Left hindlimb (tissue), 1 donor: ENCODE measurements at places on chromosomes 2 and 18.

- DNase-seq, result no peak
Observed at GRCh38 chr18:76348267-76349066, 146.6 kb downstream of the ZNF516 start.

- DNase-seq, result no peak
Observed at GRCh38 chr2:146124741-146125140, 1604.8 kb upstream of the ZEB2 start.

DNA sequence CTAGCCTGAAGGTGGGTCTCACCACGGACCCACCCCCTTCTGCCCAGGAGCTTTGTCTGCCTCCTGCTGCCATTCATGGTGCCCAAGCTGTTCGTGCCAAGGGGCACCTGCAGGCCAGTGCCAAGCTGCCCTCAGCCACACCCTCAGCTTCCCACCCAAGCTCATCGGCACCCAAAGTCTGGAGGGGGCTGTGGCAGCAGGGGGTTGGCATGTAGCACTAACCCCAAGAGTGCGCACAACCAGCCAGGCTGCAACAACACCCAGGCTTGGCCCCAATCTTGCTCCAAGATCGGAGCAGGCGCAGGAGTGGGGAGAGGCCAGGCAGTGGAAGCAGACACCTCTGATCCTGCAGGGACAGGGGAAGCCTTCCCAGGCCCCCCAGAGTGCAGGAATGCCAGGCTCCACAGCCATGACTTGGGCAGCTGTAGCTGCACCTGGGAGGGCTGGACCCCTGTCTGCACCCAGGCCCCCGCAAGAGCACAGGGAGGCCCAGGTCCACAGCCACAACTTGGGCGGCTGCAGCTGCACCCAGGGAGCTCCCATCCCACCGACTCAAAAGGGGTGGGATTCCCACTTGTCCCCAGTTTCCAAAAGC lies 89.9 kb downstream of the ATAD2B start:
- DNase-seq, result no peak

DNA sequence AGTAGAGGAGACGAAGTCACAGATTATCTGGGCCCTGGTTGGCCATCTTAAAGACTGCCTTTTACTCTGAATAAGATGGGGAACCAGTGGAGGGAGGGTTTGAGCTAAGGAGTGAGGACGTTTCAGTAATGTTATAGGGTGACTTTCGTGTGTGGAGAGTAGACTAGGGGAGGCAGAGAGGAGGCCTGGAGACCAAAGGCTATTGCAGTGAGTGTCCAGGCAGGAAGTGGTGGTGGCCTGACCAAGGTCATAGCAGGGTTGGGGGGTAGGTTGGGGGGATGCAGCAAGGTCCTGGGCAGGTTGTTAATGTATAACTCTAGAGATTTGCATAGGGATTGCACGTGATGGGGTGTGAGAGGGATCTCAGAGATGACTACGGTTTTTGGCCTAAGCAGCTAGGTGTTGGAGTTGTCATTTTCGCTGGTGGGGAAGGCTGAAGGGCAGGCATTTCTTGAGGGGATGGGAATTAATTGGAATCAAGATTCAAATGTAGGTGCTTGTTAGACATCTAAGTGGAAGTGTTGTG lies 4.9 kb downstream of the CEP192 start:
- DNase-seq, result no peak

DNA sequence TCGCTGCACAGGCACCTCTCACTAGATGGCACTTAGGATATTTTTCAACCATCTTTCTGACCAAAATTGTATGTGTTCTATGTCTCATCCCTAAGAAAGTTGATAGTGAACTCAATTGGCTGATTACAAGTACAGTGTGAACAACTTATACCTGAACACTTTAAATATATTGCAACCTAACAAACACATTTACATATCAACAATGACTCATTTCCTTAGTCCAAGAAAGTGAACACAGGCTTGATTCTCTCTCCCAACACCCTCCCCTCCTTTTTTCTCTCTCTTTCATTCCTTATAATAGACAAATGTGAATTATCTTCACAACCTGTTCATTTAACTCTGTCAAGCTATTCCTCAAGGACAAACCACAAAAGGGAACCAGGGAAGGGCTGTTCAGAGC lies 192.0 kb downstream of the SLC8A1 start:
- no peak for DNase-seq

DNA sequence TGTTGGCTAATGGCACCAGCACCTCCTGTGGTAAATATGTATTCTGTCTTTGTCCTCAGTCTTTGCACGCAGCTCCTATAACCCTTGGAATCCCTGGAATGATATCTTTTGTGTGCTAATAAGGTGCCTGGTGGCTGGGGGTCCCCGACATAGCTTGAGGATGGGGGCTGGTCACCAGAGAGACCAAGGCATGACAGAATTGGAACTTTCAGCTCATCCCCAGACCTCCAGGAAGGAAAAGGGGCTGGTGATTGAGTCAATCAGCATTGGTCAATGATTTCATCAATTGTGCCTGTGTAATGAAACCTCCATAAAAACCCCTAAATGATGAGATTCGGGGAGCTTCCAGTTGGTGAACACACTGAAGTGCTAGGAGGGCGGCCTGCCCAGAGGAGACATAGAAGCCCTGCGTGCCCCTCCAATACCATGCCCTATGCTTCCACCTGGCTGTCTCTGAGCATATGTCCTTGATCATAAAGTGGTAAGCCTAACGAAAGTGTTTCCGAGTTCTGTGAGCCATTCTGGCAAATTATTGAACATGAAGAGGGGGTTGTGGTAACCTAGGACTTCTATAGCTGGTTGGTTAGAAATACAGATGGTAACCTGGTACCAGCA lies 26.6 kb upstream of the KCMF1 start:
- no peak for DNase-seq

GRCh38 chr2:155703917-155704316 lies 628.6 kb downstream of the NR4A2 start:
- no peak for DNase-seq

DNA sequence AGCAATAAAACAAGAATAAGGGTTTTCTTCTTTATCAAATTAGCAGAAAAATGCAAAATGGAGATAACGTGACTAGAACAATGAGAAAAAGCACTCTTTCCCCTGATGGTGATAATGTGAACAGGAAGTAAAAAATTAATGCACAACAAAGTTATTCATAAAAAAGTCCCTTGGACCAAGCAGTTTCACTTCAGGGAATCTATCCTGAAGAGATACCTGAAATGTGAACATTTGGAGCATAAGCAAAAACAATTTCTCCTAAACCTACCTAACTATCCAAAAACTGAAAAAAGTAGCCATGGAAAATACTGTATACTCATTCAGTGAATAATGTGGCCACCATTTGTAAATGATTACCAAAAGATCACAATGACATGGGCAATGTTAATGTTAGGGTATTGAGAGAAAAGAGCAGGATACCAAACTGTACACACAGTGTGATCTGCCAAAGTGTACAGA lies 48.7 kb downstream of the TRIP12 start:
- no peak for DNase-seq

GRCh38 chr2:58727981-58728656 lies 487.0 kb upstream of the FANCL start:
- no peak for DNase-seq

DNA sequence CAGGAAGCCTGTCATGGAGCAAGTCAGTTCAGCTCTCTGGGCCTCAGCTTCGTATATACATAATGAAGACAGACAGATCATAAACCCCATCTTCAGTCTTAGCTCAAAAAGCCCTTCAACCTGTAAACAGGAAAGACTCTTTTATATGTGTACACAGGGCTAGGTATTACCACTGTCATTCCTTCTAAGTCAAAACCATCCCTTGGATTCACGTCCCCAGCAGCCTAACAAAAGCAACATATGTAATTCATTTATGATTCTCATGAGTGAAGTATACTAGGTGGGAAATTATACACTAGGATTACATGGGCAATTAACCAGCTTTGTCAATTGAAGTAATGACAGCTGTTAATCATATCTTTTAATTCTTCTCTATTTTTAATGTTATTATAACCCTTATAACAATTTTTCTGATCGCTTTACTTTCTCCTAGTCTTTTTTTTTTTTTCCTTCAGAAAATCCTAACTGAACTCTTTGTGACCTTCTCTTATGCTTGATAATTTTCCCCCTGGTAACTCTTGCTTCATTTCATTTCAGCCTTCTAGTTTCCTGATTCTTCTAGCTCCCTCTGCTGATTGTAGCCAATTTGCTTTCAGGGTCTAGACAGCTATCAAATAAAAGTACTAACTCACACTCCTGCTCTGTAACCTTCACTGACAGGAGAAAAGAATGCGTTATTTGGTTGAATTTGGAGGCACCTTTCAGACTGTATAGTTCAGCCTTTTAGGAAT lies 99.7 kb downstream of the RBM43 start:
- DNase-seq, result no peak

DNA sequence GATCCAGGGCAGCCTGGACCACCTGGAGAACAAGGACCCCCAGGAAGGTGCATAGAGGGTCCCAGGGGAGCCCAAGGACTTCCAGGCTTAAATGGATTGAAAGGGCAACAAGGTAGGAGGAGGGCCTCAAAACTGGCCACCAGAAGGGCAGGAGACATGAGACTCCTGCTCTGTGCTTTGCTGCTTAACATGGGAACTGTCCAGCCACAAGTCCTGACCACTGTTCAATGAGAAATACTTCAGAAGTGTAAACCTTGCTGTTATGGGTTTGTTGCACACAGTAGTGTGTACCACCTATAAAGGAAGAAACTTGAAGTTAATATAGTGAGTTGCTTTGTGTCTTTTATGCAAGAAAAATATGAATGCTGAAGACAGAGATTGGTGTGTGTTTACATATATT lies 44.2 kb upstream of the MFF start:
- DNase-seq, result no peak

GRCh38 chr2:135913727-135914365 lies 37.6 kb upstream of the MCM6 start:
- no peak for DNase-seq

DNA sequence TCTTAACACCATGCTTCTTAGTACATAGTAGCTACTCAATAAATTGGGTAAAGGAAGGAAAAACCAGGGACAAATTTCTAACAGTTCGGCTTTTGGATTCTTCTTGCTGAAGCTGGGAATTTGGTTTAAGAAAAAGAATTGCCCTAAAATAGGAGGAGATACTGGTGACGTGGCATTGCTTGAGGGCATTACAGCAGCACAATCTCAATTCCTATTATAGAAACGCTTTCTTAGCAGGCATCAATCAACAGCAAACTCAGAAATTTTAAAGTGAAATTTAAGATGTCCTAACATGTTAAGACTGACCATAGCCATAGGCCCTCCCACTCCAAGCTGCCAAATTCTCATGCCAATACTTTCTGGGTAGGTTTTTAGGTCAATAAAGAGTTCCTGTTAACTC lies 169.5 kb downstream of the SRBD1 start:
- no peak for DNase-seq

DNA sequence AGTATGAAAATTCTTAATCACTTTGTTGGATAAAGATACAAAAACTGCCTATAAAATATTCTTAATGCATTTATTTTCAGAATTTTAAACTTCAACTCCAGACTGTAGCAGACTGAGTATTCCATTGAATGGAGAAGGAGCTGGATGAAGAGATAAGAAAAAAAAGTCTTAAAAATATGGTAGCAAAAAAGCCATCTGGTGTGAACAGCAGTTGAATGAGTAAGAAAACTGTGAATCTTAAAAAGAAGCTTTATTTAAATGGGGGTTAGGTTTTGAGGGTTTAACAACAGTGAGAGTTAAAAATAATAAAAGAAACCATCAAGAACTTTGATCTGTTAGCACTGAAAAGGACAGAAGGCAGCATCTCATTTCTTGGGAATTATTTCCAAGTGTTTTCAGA lies 91.5 kb downstream of the KCNH7 start:
- no peak for DNase-seq

DNA sequence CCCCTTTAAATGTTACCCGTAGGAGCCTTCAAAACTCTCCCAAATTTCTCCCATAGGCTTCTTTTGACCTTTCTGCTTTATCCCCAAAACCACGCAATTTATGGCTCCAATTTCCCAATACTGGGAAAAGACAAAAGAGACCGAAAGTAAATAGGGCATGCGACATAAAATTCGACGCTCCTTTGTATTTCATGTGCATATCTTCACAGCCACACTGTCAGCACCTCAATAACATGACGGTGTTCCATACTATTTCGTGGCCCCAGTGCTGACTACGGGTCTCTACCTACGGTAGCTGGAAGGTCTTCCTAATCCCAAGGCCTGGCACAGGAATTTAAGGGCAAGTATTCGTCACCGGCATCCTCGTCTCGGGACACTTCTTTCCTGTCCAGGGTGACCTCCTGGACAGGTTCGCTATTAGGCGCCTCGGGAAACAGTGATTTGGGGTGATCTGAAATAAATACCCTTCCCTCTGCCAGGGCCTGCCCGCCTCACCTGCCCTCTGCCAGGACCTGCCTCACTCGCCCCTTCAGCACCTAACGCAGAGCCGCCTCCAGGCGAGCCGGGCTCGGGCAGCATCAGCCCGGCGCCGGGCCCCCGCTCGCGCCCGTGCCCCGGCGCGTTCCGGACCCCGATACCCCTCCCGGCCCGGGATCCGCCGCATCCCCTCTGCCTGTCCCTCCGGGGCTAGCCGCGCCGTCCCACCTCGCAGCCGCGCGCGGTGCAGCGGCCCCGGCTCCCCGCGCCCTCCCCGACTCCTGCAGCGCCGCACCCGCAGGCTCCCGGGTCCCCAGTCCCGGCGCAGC lies 680 bp downstream of the DTNB start:
- DNase-seq, result peak; percentile 56

DNA sequence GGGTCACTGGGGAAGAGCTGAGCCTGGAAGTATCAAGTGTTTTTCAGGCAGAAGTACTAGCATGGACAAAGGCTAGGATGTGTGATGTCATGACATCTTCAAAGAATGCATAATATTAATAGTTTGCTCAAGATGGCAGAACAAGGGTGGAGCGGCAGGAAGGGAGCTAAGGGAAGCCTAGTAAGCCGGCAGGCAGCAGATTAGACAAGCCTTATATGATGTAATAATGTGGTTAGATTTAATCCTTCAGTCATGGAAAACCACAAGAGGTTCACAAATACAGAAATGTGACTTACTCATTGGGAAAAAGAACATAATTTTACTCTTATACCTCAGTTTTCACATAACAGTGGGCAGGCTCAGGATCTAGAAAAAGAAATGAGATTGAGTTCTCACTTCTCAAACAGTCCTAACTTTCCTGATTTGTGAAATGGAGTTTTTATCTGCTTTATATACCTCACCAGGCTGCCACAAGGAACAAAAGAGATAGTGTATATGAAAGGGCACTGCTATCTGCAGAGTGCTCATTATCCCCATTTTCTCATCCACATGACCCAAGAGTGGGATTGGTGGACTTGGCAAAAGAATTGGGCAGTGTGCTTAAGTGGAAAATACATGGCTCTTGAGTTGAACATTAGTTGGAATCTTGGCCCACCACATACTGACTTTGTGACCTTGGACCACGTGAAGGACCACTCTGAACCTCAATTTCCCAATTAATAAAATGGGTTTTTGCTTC lies 89.1 kb upstream of the LHCGR start:
- DNase-seq, result no peak

DNA sequence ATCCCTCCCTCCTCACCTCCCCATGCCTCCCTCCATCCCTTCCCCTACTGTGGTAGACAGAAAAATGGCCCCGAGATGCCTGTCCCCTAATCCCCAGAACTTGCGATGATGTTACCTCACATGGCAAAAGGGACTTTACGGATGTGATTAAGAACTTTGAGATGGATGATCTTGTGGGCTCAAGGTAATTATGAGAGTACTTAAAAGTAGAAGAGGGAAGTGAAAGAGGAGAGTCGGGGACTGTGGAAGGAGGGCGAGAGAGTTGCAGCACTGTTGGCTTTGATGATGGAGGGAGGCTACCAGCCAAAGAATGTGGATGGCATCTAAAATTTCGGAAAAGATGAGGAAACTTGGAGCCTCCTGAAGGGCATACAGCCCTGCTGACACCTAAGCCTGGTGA lies 66.5 kb downstream of the AGAP1 start:
- no peak for DNase-seq
